ENCODE measurements at places on chromosomes 1 and 21. TPM values are rescaled to one million over a fixed set of nuclear protein-coding genes. Genes with fewer than 3 reads are reported as not detected.
A peak's percentile ranks its signal among the peaks of the same experiment; 100 is the strongest.

GRCh38 chr1:91569411-91570119 lies 68.9 kb downstream of the CDC7 start:
- H3K27me3 ChIP-seq: no peaks in the 10 kb centered on the region
- no peaks in the 10 kb centered on the region for H3K36me3 ChIP-seq
- peak overlapping the region; percentile 54 for H3K27ac ChIP-seq
- no peak for DNase-seq
- peaks cover 31% of the 10 kb centered on the region for H3K4me1 ChIP-seq
- H3K4me3 ChIP-seq: no peak overlapping the region

The ZYG11A gene
- total RNA-seq: 0.72 TPM

The OLIG2 gene
- not detected for total RNA-seq

GRCh38 chr1:203100516-203100869 lies 14.7 kb upstream of the MYOG start:
- no peak overlapping the region for H3K27ac ChIP-seq
- no peaks in the 10 kb centered on the region for H3K4me1 ChIP-seq
- peaks cover 4% of the 10 kb centered on the region for H3K27me3 ChIP-seq

DNA sequence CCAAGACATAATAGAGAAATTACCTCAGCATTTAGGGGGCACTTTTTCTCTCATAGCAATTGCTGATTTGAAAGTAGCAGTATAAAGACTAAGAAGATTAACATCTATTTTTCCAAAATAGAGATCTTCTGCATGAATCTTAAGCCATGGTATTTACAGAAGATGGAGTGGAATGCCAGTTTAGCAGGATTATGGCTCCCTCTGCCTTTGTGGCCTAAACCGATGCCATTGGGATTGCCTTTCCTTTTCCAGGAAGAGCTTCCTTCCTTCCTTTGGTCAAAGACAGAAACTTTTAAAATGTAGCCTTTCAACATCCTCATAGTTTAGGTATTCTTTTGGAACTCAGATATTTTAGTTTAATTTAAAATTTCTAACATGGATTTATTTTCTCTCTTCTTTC lies 39.4 kb downstream of the CFHR5 start:
- no peak for DNase-seq
- no peaks in the 10 kb centered on the region for H3K4me1 ChIP-seq
- no peaks in the 10 kb centered on the region for H3K27me3 ChIP-seq
- no peaks in the 10 kb centered on the region for H3K36me3 ChIP-seq
- H3K4me3 ChIP-seq: no peak overlapping the region

The CELA2B gene
- not detected for total RNA-seq

GRCh38 chr1:183543619-183544204 lies 46.5 kb downstream of the NCF2 start:
- H3K36me3 ChIP-seq: peaks cover 17% of the 10 kb centered on the region
- H3K27ac ChIP-seq: peak overlapping the region; percentile 36
- no peak for DNase-seq
- no peaks in the 10 kb centered on the region for H3K27me3 ChIP-seq

The UBL4B gene
- total RNA-seq: not detected

- H3K36me3 ChIP-seq: peaks cover 4% of the 10 kb centered on the region
- peaks cover 71% of the 10 kb centered on the region for H3K27me3 ChIP-seq
- H3K4me3 ChIP-seq: peak overlapping the region; percentile 96
- peaks cover 42% of the 10 kb centered on the region for H3K4me1 ChIP-seq
- H3K27ac ChIP-seq: peak overlapping the region; percentile 91
- DNase-seq: no peak
Observed at GRCh38 chr1:46133181-46133658, 791 bp upstream of the PIK3R3 start.

DNA sequence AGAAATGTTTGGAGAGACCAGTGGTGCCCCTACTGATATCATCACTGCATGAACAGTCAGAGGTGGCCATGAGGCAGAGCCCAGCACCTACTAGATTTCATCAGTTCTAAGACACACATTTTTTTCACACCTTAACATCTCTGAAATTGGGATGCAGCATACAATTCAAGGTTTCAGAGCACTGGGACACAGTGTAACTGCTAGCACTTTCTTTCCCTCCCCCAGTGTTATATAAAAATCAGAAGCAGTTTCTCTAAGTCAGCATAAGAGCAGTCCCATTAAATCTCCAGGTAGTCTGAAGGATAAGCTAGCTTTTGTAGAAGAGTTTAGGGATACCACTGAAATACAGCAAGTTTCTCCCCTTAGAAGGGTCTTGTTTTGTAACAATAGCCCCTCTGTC lies 10.0 kb upstream of the ANGPTL7 start:
- H3K27me3 ChIP-seq: no peaks in the 10 kb centered on the region
- no peak overlapping the region for H3K4me3 ChIP-seq
- DNase-seq: no peak
- H3K36me3 ChIP-seq: peaks cover 3% of the 10 kb centered on the region
- H3K27ac ChIP-seq: no peak overlapping the region
- H3K4me1 ChIP-seq: no peaks in the 10 kb centered on the region

DNA sequence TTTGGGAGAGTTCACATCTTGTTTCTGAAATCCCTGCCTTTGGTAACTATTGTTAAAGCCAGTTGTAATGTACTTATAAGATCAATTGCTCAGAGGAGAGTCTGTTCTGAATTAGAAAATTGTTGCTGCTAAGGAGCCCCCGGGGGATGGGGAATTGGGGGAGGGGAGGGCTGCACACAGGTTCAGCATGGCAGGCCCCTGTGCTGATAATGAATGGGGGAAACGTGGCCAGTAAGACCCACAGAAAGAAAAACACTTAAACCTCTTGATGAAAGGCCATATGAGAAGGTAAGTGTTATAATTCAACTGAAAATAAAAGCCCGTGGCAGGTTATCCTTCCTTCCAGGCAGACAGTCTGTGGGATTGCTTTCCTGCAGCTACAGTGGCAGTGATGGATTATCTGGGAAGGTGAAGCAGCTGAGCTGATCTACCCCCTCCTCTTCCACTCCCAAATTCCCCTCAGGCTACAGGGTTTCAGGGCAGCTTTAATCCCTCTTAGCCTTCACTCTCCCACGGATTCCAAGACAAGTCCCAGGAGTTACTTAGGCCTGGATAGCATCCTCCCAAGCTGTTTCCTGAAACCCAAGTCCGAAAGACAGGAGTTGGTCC lies 398.8 kb downstream of the TBX15 start:
- no peaks in the 10 kb centered on the region for H3K4me1 ChIP-seq
- no peak overlapping the region for H3K4me3 ChIP-seq
- no peak overlapping the region for H3K27ac ChIP-seq
- no peaks in the 10 kb centered on the region for H3K27me3 ChIP-seq

GRCh38 chr1:192003295-192004077 lies 154.8 kb upstream of the RGS18 start:
- no peaks in the 10 kb centered on the region for H3K27me3 ChIP-seq
- no peak overlapping the region for H3K27ac ChIP-seq
- no peaks in the 10 kb centered on the region for H3K4me1 ChIP-seq
- DNase-seq: no peak

- H3K36me3 ChIP-seq: no peaks in the 10 kb centered on the region
- H3K4me3 ChIP-seq: peak overlapping the region; percentile 5
- DNase-seq: peak; percentile 57
- peaks cover 35% of the 10 kb centered on the region for H3K4me1 ChIP-seq
Observed at GRCh38 chr1:94017155-94017829, 103.7 kb downstream of the ABCA4 start.

GRCh38 chr1:53327182-53327913 lies 522 bp downstream of the LRP8 start:
- peaks cover 3% of the 10 kb centered on the region for H3K36me3 ChIP-seq
- peak overlapping the region; percentile 92 for H3K4me3 ChIP-seq
- H3K27ac ChIP-seq: peak overlapping the region; percentile 92
- no peaks in the 10 kb centered on the region for H3K27me3 ChIP-seq
- peaks cover 41% of the 10 kb centered on the region for H3K4me1 ChIP-seq
- peak; percentile 65 for DNase-seq

The TIAM1 gene
- 63.7 TPM for total RNA-seq

DNA sequence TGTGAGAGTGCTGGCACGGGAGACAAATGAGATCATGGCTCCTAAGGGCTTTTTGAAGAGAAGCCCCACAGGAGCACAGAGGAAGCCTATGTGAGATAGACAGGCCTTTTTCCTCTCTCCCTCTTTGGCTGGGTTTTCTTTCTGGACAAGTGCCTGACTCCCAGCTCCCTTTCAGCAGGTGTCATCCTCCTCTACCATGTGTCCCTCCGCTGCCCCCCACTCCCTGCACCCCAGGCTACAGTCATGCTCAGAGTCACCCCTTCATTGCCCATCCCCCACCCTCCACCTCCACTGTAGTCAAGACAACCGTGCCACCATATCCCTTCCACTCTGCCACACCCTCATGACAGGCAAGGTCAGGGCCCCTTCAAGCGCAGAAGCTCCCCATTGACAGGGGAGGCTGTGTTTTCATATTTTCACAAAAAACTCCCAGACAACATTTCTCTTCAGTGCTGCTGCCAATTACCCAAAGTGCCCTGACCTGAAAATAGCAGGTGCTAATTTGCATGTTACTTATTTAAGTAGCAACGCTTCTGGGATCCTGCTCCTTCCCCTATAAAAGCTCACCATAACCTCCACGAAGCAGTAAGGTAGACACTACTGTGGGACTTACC lies 92.1 kb upstream of the IPO9 start:
- DNase-seq: no peak
- peaks cover 42% of the 10 kb centered on the region for H3K27me3 ChIP-seq
- peaks cover 18% of the 10 kb centered on the region for H3K4me1 ChIP-seq
- H3K4me3 ChIP-seq: no peak overlapping the region

The FCGR3A gene
- total RNA-seq: 1.5 TPM

GRCh38 chr1:246065592-246065991 lies 441.5 kb downstream of the SMYD3 start:
- no peak overlapping the region for H3K4me3 ChIP-seq
- H3K4me1 ChIP-seq: peaks cover 13% of the 10 kb centered on the region
- no peak for DNase-seq
- H3K27me3 ChIP-seq: no peaks in the 10 kb centered on the region
- no peaks in the 10 kb centered on the region for H3K36me3 ChIP-seq

GRCh38 chr1:39141925-39142324 lies 62.6 kb upstream of the MACF1 start:
- H3K36me3 ChIP-seq: no peaks in the 10 kb centered on the region
- no peak overlapping the region for H3K27ac ChIP-seq
- no peak overlapping the region for H3K4me3 ChIP-seq
- H3K27me3 ChIP-seq: peaks cover 4% of the 10 kb centered on the region
- no peak for DNase-seq
- no peaks in the 10 kb centered on the region for H3K4me1 ChIP-seq

- peaks cover 8% of the 10 kb centered on the region for H3K4me1 ChIP-seq
- no peak overlapping the region for H3K27ac ChIP-seq
- DNase-seq: no peak
- no peaks in the 10 kb centered on the region for H3K36me3 ChIP-seq
Observed at GRCh38 chr1:15324869-15325335, 77.9 kb downstream of the FHAD1 start.

DNA sequence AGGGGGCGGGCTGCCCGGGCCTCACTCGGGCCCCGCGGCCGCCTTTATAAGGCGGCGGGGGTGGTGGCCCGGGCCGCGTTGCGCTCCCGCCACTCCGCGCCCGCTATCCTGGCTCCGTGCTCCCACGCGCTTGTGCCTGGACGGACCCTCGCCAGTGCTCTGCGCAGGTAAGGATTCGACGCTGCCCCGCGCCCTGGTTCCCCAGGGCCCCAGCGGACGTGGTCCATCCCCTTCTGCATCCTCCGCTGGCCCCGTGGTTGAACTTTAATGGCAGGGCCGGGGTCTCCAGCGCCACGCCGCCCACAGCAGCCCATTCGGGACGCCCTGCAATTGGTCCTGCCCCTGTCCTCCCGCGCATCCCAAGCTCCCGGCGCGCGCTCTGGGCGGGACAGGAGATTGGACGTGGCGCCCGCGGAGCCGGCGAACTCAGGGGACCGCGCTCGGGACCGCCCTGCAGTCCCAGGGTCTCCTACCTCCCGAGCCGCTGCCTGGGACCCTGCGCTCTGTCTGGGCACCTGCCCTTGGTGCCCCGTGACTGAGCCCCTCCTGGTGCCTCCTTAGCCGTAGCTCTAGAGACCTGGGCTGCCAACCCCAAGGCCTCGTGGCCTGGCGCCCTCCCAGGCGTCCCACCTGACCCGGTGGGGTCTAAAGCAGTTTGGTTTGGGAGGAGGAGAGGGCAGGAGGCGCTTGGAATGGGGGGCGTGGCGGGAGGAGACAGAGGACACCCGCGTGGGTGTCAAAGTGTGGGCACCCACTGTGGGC lies at the start of gene ALPL:
Gene ALPL (plus strand): TSS at position 73 of the 762 bp plus-strand sequence. CDS start 44,659 bp downstream, outside the sequence.
- H3K36me3 ChIP-seq: peaks cover 2% of the 10 kb centered on the region
- peak within 1 kb of the TSS; percentile 70 for H3K4me3 ChIP-seq
- no peak for DNase-seq
- no peak within 1 kb of the TSS for H3K27ac ChIP-seq
- peaks cover 57% of the 10 kb centered on the region for H3K27me3 ChIP-seq
